A673 (cell line): ENCODE measurements at places on chromosomes 13 and 19. TPM values are rescaled to one million over a fixed set of nuclear protein-coding genes. Genes with fewer than 3 reads are reported as not detected.
A peak's percentile ranks its signal among the peaks of the same experiment; 100 is the strongest.

- no peak overlapping the region for H3K27ac ChIP-seq
- H3K4me3 ChIP-seq, result no peak overlapping the region
- H3K27me3 ChIP-seq, result no peaks in the 10 kb centered on the region
- peak; percentile 33 for DNase-seq
These were observed 737.5 kb upstream of the SLITRK5 start for GRCh38 chr13:86933676-86934075.

DNA sequence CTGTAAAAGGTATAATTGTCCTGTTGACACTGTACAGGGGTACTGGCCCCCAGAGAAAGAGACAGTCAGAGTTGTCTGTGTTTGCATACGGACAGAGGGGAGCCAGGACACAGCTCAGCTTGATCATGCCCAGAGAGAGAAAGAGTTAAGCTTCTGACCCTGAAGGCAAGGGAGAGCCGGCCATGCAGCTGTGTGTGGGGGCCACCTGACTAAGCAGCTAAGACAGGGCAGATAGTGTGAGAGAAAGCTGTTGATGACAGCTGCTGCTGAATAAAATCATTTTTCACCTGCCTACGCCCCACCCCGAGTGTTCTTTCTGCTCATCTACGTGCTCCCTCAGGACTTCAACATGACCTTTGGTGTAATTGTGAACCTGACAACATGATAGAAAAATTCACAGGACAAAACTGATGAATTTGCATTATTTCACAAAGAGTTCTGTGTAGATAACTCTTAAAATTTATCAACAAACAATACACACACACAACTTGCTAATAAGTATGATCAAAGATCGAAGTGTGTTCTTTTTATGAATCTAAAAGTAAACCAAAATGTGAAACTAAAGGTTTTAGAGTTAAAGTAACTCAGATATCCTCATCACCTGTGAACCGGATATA, 1294.3 kb upstream of the ATXN8OS start:
- no peak for DNase-seq
- no peaks in the 10 kb centered on the region for H3K36me3 ChIP-seq
- H3K4me3 ChIP-seq, result no peak overlapping the region
- no peak overlapping the region for H3K27ac ChIP-seq
- no peaks in the 10 kb centered on the region for H3K4me1 ChIP-seq

GRCh38 chr19:41599175-41599966, 23.4 kb downstream of the CEACAM21 start:
- no peak overlapping the region for H3K27ac ChIP-seq
- H3K36me3 ChIP-seq, result no peaks in the 10 kb centered on the region
- no peak for DNase-seq
- no peak overlapping the region for H3K4me3 ChIP-seq
- H3K4me1 ChIP-seq, result no peaks in the 10 kb centered on the region

DNA sequence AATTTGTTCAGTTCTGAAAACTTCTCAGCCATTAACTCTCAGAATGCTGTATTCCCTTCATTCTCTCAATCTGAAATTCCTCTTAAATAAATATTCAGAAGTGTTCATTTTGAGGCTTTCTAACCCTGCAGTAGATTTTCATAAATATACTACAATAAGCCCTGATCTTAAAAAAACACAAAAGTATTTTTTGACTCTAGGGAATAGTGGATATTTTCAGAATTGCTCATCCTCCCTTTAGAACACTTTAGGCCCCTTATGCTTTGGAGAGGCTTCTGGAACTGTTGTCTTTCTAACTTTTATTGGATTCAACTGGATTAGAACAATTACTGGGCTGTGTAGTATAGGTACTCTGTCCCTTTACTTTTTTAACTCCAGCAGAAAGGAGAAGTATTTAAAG, 1662.6 kb upstream of the MIR17HG start:
- H3K4me3 ChIP-seq, result no peak overlapping the region
- DNase-seq, result no peak
- H3K36me3 ChIP-seq, result no peaks in the 10 kb centered on the region

DNA sequence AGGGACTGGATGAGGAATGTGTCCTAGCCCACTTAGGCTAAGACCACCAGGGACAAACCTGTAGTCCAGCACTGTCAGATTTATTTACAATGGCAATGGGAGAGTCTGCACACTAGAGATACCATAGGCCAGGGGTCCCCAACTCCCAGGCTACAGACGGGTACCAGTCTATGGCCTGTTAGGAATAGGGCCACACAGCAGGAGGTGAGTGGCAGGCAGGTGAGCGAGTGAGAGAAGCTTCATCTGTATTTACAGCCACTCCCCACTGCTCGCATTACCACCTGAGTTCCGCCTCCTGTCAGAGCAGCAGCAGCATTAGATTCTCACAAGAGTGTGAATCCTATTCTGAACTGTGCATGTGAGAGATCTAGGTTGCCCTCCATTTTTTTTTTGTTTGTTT, 2.4 kb downstream of the THAP8 start:
- H3K4me1 ChIP-seq, result peaks cover under 1% of the 10 kb centered on the region
- H3K27me3 ChIP-seq, result no peaks in the 10 kb centered on the region
- no peaks in the 10 kb centered on the region for H3K36me3 ChIP-seq
- H3K4me3 ChIP-seq, result no peak overlapping the region
- H3K27ac ChIP-seq, result no peak overlapping the region
- no peak for DNase-seq

GRCh38 chr13:110258876-110259631, 47.9 kb downstream of the COL4A1 start:
- H3K27ac ChIP-seq, result no peak overlapping the region
- H3K27me3 ChIP-seq, result no peaks in the 10 kb centered on the region
- no peak overlapping the region for H3K4me3 ChIP-seq
- H3K36me3 ChIP-seq, result no peaks in the 10 kb centered on the region
- peaks cover 4% of the 10 kb centered on the region for H3K4me1 ChIP-seq

DNA sequence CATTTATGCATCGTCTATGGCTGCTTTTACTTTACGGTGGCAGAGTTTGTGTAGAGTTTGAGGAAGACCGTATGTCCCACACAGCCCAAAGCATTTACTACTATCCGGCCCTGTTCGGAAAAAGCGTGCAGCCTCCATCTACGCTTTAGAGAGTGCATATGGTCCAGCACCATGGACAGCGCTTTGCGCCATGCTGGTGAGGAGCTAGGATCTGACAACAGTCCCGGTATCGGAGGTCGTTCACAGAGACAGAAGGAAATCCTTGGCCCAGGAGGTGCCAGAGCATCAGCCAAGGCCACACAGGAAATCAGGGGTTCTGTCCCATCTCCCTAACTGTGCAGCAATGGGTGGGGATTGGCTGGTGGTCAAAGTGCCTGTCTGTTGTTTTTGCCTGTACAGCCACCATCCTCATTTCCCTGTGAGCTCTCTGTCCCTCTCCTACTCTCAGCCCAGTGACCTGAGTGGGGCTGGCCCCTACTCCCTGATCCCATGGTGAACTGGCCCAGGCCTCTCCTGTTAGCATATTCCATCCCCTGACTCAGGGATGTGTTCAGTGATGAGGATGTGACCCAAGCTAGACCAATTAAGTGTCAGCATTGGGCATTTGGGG, 16.2 kb upstream of the PRODH2 start:
- H3K27ac ChIP-seq, result no peak overlapping the region
- DNase-seq, result peak; percentile 75
- peaks cover 44% of the 10 kb centered on the region for H3K27me3 ChIP-seq
- H3K36me3 ChIP-seq, result no peaks in the 10 kb centered on the region
- no peaks in the 10 kb centered on the region for H3K4me1 ChIP-seq

- no peaks in the 10 kb centered on the region for H3K36me3 ChIP-seq
- DNase-seq, result no peak
- H3K4me1 ChIP-seq, result no peaks in the 10 kb centered on the region
- H3K4me3 ChIP-seq, result no peak overlapping the region
- H3K27ac ChIP-seq, result no peak overlapping the region
These were observed 41.8 kb downstream of the EFNB2 start for GRCh38 chr13:106493533-106494220.

The SLC17A7 gene
- 1.7 and 1.8 TPM in 2 replicates for total RNA-seq
